SK-N-SH (cell line): ENCODE measurements at places on chromosomes 1 and 21. TPM values are rescaled to one million over a fixed set of nuclear protein-coding genes. Genes with fewer than 3 reads are reported as not detected.

DNA sequence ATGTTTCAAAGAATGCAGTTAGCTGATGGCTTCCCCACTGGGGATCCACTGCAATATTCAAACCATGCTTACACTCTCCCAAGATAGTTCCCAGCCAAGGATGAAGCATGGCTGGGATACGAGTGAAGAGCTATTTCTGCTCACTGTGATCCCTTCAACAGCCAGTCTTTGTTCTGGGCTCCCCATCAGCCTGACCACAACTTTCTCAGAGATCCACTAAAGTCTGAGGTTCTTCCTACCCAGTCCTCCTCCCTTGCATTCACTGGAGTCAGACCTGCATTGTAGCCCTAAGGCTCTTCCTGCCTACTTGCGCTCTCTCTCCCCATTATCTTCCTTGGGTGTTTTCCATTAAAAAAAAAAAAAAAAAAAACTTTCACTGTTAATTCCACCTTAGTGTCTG lies 101.4 kb downstream of the TTLL7 start:
- H3K4me1 ChIP-seq = peaks cover 3% of the 10 kb centered on the region; the same call in 1 of the 2 replicates
- DNase-seq = no peak

The E2F2 gene
- polyA plus RNA-seq = 0.43 and 0.44 TPM in 2 replicates

GRCh38 chr1:165925498-165926079 lies 98.2 kb downstream of the UCK2 start:
- no peaks in the 10 kb centered on the region for H3K36me3 ChIP-seq
- no peak for DNase-seq
- no peaks in the 10 kb centered on the region for H3K27me3 ChIP-seq
- H3K27ac ChIP-seq = no peak overlapping the region

The C4BPB gene
- polyA plus RNA-seq = not detected in 2 replicates

- H3K4me1 ChIP-seq = no peaks in the 10 kb centered on the region
- H3K27me3 ChIP-seq = no peaks in the 10 kb centered on the region
- no peaks in the 10 kb centered on the region for H3K36me3 ChIP-seq
- no peak overlapping the region for H3K4me3 ChIP-seq
- no peak for DNase-seq
Observed at GRCh38 chr1:240912821-240913220, 300.9 kb upstream of the GREM2 start.

DNA sequence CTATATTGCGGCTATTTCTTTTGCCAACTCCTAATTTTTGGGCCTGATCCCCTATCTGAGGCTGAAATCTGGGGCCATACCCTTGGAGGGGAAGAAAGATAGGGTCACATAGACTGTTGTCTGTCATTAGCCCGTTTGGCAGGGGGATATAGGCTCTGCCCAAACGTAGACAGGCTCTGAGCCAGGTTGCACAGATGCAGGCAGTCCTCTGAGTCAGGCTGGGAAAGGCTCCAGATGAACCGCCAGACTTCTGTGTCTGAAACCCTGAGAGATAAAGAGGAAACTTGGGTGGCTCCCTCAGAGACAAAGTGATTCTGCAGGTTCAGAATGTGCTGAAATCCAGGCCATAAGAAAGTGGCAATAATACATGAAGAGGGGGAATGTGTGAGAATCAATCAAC lies 4.0 kb upstream of the CAP1 start:
- DNase-seq = peak; percentile 27
- H3K4me1 ChIP-seq = peaks cover 16% of the 10 kb centered on the region
- H3K4me3 ChIP-seq = no peak overlapping the region
- peak overlapping the region; percentile 92 for H3K27ac ChIP-seq

GRCh38 chr1:96290801-96291200 lies 430.8 kb upstream of the PTBP2 start:
- H3K27ac ChIP-seq = no peak overlapping the region
- DNase-seq = no peak
- H3K36me3 ChIP-seq = no peaks in the 10 kb centered on the region
- H3K4me3 ChIP-seq = no peak overlapping the region
- H3K4me1 ChIP-seq = no peaks in the 10 kb centered on the region

DNA sequence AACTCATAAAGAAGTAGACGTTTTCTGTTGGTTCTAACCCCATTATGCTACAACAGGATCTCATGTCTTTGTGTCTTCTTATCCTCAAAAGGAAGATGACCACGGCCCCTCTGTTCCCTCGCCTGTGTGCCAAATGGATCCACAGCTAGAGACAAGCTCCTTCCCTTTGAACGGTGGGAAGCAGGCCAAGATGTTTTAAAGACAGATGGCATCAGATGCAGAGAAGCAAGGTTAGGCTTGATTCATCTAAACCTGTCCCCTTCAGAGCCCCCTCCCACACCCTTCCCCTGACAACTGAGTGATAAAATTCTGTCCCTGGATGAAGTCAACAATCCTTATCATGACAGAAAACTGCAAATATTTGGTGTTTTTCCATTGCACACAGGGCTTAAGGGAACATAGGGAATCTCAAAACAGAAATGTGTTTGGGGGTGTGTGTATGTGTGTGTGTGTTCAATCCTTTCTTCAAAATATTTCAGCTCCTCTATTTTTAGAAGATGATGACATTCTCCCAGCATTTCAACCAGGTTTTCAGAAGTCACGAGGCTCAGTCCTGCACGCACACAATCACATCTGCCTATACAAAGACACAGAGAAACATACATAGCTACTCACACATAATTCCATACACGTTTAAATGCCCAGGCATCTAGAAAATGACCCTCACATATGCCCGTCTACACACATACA lies 27.8 kb upstream of the FMOD start:
- peaks cover 6% of the 10 kb centered on the region; the same call in 1 of the 2 replicates for H3K4me1 ChIP-seq
- H3K36me3 ChIP-seq = no peaks in the 10 kb centered on the region
- no peak overlapping the region for H3K4me3 ChIP-seq
- H3K27me3 ChIP-seq = peaks cover 28% of the 10 kb centered on the region
- no peak for DNase-seq
- no peak overlapping the region for H3K27ac ChIP-seq

DNA sequence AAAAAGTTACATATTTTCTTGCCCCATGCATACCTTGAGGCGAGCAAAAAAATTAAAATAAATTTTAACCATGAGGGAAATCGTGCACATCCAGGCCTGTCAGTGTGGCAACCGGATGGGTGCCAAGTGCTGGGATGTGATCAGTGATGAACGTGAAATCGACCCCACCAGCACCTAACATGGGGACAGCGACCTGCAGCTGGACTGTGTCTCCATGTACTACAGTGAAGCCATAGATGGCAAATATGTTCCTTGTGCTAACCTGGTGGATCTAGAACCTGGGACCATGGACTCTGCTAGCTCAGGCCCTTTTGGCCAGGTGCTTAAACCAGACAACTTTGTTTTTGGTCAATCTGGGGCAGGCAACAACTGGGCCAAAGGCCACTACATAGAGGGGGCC lies 67.4 kb upstream of the PODN start:
- no peaks in the 10 kb centered on the region for H3K4me1 ChIP-seq
- H3K27me3 ChIP-seq = no peaks in the 10 kb centered on the region
- no peaks in the 10 kb centered on the region; the same call in 1 of the 2 replicates for H3K36me3 ChIP-seq
- H3K4me3 ChIP-seq = no peak overlapping the region
- H3K27ac ChIP-seq = no peak overlapping the region
- DNase-seq = no peak

DNA sequence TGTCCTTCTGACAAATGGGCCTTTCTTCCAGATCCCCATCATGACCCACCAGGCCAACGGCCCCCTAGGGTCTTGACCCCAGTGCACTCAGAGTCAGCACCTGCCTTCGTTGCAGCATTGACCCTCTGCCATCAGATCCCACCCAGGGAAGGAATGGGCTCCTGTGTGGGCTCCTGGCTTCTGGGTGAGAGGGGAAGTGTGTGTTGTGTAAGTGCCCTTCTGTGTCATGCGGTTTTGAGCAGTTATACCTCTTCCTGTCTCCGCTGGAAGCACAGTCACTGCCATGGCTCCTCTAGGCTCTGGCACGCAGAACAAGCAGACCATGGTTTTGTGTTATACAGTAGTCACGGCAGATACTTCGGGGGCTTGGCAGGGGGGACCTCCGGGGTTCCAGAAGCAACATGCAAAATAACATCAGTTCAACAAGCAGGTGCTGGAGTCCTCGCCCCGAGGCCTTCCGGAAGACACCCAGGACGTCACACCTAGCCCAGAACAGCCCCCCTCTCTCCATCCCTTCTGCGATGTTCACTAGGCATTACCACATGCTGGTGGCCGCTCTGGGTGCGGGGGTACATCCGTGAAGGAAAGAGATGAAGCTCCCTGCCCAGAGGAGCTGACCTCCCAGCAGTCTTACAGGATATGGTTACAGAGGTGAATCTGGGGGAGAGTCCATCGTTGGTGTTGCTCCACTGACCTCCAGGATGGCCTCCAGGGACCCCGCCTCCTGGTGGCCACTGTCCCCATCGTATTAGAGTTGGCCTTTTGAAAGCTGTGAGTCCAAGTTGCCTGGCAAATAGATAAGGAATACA lies 17.4 kb upstream of the KCNAB2 start:
- H3K27ac ChIP-seq = no peak overlapping the region
- no peak for DNase-seq
- H3K4me1 ChIP-seq = no peaks in the 10 kb centered on the region
- no peaks in the 10 kb centered on the region for H3K36me3 ChIP-seq
- H3K4me3 ChIP-seq = no peak overlapping the region

GRCh38 chr1:116737855-116738321 lies 16.3 kb upstream of the CD2 start:
- H3K27ac ChIP-seq = no peak overlapping the region
- H3K4me1 ChIP-seq = peaks cover 10% of the 10 kb centered on the region
- no peaks in the 10 kb centered on the region for H3K36me3 ChIP-seq
- no peaks in the 10 kb centered on the region for H3K27me3 ChIP-seq
- H3K4me3 ChIP-seq = no peak overlapping the region

- H3K27ac ChIP-seq = no peak overlapping the region
- no peaks in the 10 kb centered on the region for H3K4me1 ChIP-seq
- H3K36me3 ChIP-seq = no peaks in the 10 kb centered on the region
- DNase-seq = no peak
- H3K27me3 ChIP-seq = peaks cover 6% of the 10 kb centered on the region
Observed at GRCh38 chr1:25088180-25088701, 144.1 kb downstream of the SYF2 start.

The SYT11 gene
- polyA plus RNA-seq = 26.7 and 37.0 TPM in 2 replicates

DNA sequence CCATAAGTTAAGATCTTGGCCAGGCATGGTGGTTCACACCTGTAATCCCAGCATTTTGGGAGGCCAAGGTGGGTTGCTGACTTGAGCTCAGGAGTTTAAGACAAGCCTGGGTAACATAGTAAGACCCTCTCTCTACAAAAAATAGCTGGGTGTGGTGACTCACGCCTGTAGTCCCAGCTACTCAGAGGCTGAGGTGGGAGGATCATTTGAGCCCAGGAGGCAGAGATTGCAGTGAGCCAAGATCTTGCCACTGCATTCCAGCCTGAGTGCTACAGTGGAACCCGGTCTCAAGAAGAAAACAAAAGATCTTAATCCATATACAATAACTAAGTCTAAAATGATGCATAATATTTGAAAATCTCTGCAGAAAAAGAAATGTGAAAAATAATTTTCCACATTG lies 165.5 kb upstream of the NR5A2 start:
- no peak overlapping the region for H3K4me3 ChIP-seq
- DNase-seq = no peak
- H3K4me1 ChIP-seq = no peaks in the 10 kb centered on the region; the same call in 1 of the 2 replicates
- no peaks in the 10 kb centered on the region for H3K27me3 ChIP-seq
- H3K36me3 ChIP-seq = no peaks in the 10 kb centered on the region

DNA sequence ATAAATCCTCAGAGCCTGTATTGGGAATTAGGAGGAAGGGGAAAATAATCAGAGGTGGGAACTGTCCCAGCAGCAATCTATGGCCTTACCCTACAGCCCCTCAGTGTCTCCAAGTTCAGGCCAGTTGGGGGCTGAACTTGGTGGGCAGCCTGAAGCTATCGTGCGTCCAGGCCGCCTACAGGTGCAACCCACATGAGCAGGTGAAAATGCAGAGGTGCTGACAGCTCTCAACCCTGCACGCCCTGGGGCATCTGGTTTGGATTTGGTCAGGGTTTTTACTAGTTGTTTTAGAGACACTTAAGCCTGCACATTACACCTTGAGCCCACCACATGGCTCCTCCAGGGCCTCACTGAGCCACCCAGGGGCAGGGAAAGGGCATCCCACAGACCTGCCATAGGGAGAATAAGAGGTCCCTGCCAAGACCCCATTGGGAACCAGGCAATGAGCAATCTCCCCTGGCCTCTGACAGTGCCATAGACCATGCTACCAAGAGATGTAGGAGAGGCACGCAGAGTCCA lies 209.5 kb downstream of the FOXD2 start:
- peaks cover 8% of the 10 kb centered on the region; the same call in 1 of the 2 replicates for H3K4me1 ChIP-seq
- no peak for DNase-seq
- no peak overlapping the region for H3K27ac ChIP-seq
- H3K36me3 ChIP-seq = no peaks in the 10 kb centered on the region
- peaks cover 8% of the 10 kb centered on the region; the same call in 1 of the 2 replicates for H3K27me3 ChIP-seq
- H3K4me3 ChIP-seq = no peak overlapping the region

GRCh38 chr21:27799861-27800260 lies 833.0 kb upstream of the ADAMTS5 start:
- H3K36me3 ChIP-seq = no peaks in the 10 kb centered on the region
- H3K4me1 ChIP-seq = peaks cover 2% of the 10 kb centered on the region; the same call in 1 of the 2 replicates
- H3K27me3 ChIP-seq = no peaks in the 10 kb centered on the region
- no peak for DNase-seq
- H3K27ac ChIP-seq = no peak overlapping the region
- no peak overlapping the region for H3K4me3 ChIP-seq

The ENSA gene
- polyA plus RNA-seq = 47.4 and 56.3 TPM in 2 replicates

DNA sequence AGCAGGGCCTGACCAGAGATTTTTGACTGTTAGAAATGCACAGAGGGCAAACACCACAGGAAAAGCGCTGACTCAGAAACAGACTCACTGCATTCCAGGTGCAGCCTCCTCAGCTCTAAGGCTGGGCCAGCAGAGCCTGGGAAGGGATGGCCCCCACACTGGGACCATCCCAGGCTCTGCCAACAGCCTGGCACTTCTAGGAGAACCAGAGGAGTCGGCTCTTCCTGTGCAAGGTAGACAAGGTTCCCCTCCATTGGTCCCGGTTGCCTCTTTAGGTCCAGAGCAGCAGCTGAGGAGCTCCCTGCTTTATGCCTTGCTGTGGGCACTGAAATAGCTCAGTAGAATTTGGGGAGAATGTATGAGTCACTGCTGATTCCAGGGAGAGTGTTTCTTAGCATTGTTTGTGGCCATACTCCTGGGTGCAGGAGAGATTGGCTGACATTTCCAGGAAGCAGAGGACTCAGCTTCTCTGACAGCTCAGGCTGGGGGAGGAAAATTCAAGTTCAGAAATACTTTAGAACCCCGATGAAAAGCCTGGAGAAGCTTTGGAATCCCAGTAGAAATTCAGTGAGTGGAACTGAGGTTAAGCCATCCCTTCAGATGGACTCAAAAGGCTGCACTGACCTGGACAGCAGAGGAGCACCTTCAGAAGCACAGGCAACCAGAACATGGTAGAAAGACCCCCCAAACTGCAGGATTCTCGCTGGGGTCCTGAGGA lies 19.7 kb downstream of the PRAMEF1 start:
- H3K27ac ChIP-seq = peak overlapping the region; percentile 24; the same call in 1 of the 2 replicates
- H3K4me1 ChIP-seq = no peaks in the 10 kb centered on the region
- DNase-seq = no peak
- no peaks in the 10 kb centered on the region for H3K36me3 ChIP-seq
- no peaks in the 10 kb centered on the region for H3K27me3 ChIP-seq
- H3K4me3 ChIP-seq = no peak overlapping the region

The LIPI gene
- not detected in 2 replicates for polyA plus RNA-seq
